Substantia nigra (tissue), 51 donors: ENCODE measurements at places on chromosomes 2 and 18.

GRCh38 chr2:56018267-56018666 is 94.7 kb upstream of the EFEMP1 start:
- DNase-seq: no peak

DNA sequence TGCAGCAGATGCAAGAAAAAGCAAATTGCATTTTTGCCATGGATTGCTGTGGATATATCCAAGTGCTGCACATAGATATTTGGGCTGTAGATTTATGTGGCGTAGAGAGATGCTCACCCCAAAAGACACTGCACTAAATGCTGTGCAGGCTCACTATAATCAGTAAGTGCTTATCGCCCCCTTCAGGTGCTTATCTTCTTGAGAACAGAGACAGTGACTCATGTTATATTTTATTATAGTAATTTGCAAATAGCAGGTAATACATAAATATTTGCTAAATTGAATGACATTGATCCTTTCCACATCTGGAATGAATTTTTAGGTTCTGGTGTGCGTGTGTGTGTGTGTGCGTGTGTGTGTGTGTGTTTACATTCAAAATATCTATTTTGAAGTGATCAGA is 36.8 kb upstream of the PLEKHM3 start:
- no peak for DNase-seq

GRCh38 chr2:46690825-46691224 is 211.5 kb downstream of the TMEM247 start:
- DNase-seq: no peak

DNA sequence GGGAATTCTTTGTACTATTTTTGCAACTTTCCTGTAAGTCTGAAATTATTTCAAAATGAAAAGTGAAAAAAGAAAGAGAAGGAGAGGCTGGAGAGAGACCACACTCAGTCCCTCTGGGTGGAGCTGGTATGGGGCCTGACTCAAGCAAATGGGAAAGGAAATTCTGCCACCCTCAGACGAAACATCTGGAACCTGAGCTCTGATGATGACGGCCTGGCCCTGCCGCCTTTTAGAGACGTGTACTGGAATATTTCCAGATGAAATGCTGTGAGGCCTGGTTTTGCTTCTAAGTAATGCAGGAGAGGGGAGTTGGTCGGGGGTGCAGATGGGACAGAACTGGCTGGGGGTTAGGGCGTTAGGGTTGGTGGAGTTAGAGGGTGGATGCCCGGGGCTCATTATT is 57.4 kb upstream of the GLI2 start:
- no peak for DNase-seq

GRCh38 chr2:33541243-33541642 is 57.9 kb downstream of the FAM98A start:
- DNase-seq: no peak

DNA sequence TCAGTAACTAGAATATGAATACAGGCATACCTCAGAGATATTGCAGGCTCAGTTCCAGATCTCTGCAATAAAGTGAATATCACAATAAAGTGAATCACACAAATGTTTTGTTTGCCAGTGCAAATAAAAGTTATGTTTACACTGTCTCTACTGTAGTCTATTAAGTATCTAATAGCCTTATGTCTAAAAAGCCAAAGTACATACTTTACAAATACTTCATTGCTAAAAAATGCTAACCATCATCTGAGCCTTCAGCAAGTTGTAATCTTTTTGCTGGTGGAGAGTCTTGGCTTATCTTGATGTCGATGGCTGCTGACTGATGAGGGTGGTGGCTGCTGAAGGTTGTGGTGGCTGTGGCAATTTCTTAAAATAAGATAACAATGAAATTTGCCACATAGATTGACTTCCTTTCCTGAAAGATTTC is 159.4 kb downstream of the MYO1B start:
- DNase-seq: no peak

GRCh38 chr2:207839575-207839974 is 69.9 kb upstream of the FZD5 start:
- DNase-seq: no peak

DNA sequence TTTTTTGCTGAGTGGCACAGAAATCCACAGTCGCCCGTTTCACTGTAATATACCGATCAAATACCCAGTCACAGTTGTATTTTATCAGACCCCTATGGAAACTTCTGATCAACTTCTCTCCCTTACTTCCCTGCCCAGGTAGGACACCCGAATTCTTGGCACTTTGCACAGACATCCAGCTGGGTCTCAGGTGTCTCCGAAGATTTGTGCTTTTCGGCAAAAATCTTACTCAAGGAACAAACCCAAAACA is 596 bp downstream of the MREG start:
- no peak for DNase-seq

DNA sequence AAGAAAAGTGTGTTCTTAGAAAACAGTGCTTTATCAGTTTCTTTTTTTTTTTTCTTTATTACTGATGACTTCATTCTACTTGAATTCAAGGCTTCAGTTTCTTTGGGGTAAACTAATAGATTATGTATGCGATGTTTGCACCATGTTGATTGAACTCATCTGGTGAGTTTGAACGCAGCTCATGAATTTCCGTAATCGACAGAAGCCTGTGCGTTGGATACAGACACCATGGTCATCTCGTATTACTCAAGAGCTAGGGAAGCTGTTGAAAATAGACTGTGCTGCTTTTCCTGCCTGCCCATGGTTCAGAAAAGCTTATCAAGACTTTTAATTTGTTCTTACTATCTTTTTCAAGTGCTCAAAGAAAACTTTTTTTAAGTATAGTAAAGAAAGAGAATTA is 185.5 kb upstream of the NRP2 start:
- DNase-seq: no peak

DNA sequence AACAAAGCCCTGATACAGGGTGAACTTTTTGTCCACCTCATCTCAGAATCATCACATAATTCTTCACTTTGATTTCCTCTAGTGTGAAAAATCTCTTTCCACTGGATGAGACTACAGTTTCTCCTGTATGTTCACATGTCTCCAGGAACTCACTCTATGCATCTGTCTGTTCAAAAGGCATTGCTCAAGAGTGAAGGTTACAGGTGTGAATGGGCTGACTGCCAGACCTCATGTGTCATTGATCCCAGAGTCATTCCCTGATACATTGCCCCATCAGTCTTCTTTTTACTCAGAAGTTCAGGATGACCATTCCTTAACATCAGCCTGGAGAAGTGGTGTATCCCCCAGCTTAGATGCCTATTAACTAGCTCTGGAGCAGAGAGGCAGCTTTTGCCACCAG is 4.4 kb upstream of the DSC3 start:
- DNase-seq: no peak

DNA sequence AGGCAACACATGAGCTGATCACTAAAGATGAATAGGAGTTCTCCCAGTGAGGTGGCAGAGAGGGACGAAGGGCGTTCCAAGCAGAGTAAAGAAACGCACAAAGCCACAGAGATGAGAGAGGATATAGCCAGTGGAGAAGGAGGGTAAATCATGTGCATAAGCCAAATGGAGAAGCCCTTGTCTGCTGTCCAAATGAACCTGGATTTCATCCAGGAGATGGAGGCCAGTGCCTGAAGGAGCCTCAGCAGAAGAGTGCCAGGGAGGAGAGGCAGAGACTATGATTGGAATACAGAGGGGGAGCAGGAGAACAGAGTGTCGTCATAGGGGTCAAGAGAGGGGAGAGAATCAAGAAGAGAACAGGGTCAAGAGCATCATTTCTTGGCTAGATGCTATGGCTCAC is 48.9 kb upstream of the STPG4 start:
- DNase-seq: no peak

DNA sequence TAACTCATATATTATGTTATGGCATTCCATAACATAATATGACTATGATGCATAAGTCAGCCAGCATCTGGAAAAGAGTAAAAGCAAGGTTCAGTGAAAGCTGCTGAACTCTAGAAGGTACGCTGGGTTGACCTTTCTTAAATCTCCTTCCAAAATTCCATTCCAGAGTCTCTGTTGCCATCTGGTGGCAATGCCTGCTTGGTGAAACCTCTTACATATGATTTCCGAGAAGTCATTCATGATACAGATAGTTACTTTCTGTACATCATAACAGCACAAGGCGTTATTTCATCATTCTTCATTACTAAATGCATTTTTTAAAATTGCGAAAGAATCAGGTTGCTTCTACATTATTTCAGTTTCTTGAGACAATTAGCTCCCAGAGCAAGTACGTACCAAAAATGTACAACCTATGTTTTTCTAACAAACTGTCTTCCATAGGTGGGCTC is 7.0 kb upstream of the EPG5 start:
- peak; percentile 13 for DNase-seq
